Hematopoietic multipotent progenitor cell treated with erythropoietin and hydrocortisone succinate and interleukin-3 and kit ligand, for 8 days (in vitro differentiated cells): ENCODE measurements at places on chromosomes 3 and 15.

GRCh38 chr3:4752201-4753072 is 226.8 kb upstream of the BHLHE40 start:
- DNase-seq, result peak; percentile 21

GRCh38 chr3:124976383-124976782 is 41.8 kb upstream of the MUC13 start:
- no peak for DNase-seq

GRCh38 chr15:51496246-51496645 is 126.3 kb downstream of the DMXL2 start:
- DNase-seq, result no peak

GRCh38 chr3:196044513-196044912 is 37.4 kb downstream of the TFRC start:
- no peak for DNase-seq

DNA sequence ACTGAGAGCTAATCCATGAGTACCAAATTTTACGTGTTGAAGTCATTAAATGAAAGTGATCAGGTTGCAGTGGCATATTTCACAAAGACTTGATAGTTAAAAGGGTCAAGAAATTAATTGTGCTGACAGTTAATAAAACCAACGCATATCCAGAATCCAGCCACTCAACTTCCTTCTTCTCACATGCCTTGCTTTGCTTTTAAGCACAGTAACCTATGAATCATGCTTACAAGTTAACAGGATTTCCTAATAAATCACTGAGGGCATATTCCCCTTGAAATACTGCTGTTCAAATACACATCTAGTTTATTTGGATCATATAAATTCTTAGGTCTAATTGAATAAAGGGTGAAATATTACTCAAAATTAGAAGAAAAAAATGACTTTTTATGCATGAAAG is 801.5 kb upstream of the EPHA6 start:
- no peak for DNase-seq

DNA sequence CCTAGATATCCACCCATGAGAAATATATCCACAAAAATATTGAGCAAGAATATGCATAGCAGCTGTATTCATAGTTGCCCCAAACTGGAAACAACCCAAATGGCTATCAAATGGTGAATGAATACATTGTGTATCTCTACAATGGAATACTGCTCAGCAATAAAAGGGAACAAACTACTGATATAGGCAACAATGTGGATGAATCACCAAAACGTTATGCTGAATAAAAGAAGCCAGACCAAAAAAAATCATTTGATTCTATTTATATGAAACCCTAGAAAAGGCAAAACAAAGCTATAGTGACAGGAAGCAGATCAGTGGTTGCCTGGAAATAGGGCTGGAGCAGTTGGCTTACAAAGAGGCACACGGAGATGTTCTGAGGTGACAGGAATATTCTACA is 15.5 kb upstream of the CMTM7 start:
- no peak for DNase-seq

- DNase-seq, result peak; percentile 19
Observed at GRCh38 chr3:123595396-123596180, 10.7 kb upstream of the HACD2 start.

GRCh38 chr3:73465926-73466325 is 158.8 kb downstream of the PDZRN3 start:
- no peak for DNase-seq

- no peak for DNase-seq
Observed at GRCh38 chr15:52876991-52877663, 87.0 kb upstream of the ONECUT1 start.

- no peak for DNase-seq
Observed at GRCh38 chr3:100184948-100185570, 70.8 kb upstream of the FILIP1L start.

DNA sequence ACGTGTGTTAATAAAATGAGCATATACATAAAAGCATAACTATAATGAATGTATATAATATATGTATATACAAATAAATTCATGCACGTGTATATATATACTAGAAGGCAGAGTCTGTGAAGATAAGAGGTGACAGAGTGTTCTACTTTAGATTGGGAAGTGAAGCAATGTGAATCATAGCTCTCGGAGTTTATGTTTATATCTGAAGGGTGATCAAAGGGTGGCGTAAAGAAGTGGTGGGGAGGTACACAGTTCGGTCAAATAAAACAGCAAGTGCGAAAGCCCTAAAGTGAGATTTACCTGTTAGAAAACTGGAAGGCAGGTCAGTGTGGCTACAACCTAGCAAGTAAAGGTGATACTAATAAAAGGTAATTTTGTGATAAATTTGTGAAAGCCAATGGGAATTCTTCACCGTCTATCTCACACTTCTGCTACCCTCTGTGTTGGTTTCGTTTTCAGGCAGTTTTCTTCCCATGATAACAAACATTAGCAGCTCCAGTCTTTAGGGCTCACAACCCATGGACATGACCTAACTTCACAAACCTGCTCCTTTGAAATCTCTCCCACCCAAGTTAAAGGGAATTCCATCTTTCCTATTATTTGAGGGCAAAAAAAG is 46.7 kb upstream of the BCHE start:
- no peak for DNase-seq
